RPMI7951 (cell line): ENCODE measurements at places on chromosomes 5 and 9. TPM values are rescaled to one million over a fixed set of nuclear protein-coding genes. Genes with fewer than 3 reads are reported as not detected.

The SPATA31D4 gene
- not detected in 2 replicates for total RNA-seq

The KIF24 gene
- total RNA-seq, result 6.9 and 7.1 TPM in 2 replicates

The PTPRD gene
- total RNA-seq, result 0.49 and 0.84 TPM in 2 replicates

The INSL4 gene
- total RNA-seq, result not detected in 2 replicates

The CDC25C gene
- 24.4 and 28.3 TPM in 2 replicates for total RNA-seq
